ENCODE measurements at places on chromosomes 3 and 15.
A peak's percentile ranks its signal among the peaks of the same experiment; 100 is the strongest.

- no peak for DNase-seq
Observed at GRCh38 chr3:156763931-156764720, 62.0 kb upstream of the LEKR1 start.

GRCh38 chr3:188214442-188214841, 60.5 kb downstream of the LPP start:
- DNase-seq, result no peak

DNA sequence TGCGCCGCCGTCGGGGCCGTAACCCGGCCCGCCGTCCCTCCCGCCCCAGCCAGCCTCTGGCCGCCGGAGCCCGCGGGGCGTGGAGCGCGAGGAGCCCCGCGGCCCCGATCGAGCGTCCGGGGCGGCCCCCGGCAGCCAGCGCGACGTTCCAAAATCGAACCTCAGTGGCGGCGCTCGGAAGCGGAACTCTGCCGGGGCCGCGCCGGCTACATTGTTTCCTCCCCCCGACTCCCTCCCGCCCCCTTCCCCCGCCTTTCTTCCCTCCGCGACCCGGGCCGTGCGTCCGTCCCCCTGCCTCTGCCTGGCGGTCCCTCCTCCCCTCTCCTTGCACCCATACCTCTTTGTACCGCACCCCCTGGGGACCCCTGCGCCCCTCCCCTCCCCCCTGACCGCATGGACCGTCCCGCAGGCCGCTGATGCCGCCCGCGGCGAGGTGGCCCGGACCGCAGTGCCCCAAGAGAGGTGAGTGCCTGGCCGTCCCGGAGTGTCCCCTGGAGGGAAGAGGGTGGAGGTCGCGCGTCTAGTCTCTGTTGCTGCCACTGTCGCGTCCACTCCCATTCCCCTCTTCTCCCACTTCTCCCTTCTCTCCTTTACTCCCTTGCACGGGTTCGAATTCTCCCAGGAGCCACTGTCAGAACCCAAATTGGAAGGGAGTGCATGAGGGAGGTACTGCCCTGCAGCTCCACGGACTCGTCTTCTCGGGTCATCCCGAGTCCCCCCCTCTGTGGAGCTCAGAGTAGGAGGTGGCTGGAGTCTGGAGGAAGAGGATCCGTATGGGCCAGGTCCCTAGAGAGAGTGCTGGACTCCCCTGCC, 585 bp downstream of the CSK start:
- no peak for DNase-seq

DNA sequence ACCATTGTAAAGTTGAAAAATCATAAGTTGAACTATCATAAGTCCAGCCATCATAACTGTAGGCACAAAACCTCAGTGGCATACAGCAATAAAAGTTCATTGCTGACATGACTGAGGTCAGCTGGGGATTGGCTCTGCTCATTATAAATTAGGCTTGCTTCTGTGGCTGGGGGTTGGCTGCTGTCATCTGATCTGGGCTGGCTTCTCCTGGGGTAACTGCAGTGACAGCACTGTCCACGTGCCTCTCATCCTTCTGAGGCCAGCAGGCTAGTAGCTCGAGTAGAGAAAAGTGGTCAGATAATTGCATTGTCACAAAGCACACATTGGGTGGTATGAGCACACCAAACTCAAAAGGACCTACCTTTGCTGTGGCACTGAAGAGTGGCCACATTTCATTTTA, 31.3 kb downstream of the CMTM7 start:
- DNase-seq, result no peak

GRCh38 chr3:146134348-146135117, 26.5 kb downstream of the PLOD2 start:
- DNase-seq, result peak; percentile 62

- no peak for DNase-seq
Observed at GRCh38 chr3:72213296-72214065, 428.5 kb upstream of the PROK2 start.
